ENCODE measurements at places on chromosomes 1 and 21.

DNA sequence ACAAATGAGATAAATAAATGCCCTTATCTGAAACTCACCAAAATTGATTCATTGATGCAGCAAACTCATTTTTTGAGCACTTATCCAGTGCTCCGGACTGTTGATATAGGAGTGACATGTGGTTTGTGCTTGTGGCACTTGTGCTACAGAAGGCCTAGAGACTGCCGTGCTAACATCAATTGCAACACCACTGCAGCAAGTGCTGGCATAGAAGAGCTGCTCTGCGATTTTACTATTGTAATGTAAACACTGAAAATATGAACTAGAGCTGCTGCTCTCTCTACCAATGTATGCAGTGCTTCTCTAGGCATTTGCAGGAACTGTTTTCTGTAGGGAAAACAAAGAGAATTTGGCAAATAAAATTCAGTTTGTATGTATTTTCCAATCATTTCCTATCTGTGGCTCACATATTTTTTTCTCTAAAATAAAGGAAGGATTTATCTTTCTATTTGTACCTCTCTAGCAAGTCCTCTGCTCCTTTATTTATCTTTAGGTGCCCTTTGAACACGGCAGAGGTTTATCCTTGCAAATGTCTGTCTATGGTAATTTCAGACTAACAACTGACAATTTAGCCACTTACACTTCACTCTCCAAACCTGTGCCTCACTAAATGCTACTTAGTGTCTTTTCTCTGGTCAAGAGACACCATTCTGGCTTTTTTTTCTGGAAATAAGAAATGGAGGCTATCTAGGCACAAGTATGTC is 409.5 kb upstream of the ADGRL2 start:
- DNase-seq, result no peak

DNA sequence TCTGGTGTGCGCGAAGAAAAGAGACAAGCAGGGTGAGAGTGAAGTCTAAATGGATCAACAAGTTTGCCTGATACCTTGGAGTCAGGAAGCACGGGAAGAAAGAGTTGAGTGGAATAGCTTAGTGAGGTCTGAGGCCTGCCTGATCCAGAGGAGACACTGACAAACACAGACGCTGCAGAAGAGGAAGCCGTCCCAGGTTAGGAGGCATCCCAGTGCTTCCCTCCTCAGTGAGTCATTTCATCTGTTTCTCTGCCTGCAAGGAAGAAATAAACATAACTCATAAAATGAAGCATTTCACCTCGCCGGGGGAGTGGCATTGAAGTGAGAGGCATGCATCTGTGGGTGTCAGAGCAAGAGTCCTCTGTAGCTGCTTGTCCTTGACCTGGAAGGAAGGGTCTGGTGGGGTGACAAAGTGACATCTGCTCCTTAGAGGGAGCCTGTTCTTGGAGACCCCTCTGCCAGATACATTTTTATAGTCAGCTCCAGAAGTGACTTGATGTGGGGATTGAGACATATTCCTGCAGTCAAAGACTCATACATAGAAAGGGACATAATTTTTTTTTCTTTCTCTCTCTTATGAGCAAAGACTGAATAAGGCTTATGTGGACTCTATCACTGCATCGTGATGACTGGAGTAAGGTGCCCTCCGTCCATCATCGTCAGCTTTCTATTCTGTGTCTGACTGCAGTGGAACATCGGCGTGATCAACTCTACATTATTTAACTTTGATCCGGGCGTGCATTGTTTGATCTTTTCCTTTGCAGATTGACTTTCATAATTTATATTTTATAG is 256.7 kb downstream of the KIF26B start:
- no peak for DNase-seq

- no peak for DNase-seq
Measured at GRCh38 chr1:217133092-217133491, 409.9 kb upstream of the ESRRG start.

- peak; percentile 17 for DNase-seq
Measured at GRCh38 chr1:58251430-58252073, 295.0 kb downstream of the OMA1 start.

DNA sequence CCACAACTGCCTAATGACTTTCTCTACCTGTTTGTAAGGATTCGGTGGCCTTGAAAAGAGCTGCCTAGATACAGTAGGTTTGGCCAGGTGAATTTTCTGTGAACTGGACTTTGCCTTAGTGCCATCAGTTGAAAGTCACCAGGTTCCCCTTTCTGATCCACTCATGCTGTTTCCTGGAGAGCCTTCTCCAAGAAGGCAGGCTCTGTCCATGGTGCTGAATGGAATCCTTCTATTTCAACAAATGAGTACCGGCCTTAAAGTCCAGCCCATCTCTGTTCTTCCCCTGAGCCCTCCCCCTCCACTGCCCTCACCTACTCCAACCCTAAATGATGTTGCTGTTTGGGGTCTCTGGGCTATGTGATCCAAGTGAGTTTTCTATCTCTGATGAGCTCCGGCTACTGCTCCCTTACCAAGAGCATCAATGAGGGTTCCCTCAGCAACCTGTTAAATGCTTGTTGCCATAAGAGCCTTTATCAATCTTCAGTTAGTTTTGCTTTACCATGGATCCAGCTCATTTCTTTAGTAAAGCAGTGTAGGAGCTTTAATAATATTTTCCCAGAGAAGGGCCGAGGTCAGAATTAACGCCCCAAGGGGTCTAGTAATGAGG is 500.4 kb downstream of the PTPRU start:
- no peak for DNase-seq

GRCh38 chr1:22044690-22045420 is 7.7 kb upstream of the CDC42 start:
- DNase-seq, result no peak

GRCh38 chr1:15412843-15413242 is 3.2 kb downstream of the EFHD2 start:
- no peak for DNase-seq

- DNase-seq, result no peak
Measured at GRCh38 chr1:48761986-48762385, 14.7 kb downstream of the BEND5 start.

DNA sequence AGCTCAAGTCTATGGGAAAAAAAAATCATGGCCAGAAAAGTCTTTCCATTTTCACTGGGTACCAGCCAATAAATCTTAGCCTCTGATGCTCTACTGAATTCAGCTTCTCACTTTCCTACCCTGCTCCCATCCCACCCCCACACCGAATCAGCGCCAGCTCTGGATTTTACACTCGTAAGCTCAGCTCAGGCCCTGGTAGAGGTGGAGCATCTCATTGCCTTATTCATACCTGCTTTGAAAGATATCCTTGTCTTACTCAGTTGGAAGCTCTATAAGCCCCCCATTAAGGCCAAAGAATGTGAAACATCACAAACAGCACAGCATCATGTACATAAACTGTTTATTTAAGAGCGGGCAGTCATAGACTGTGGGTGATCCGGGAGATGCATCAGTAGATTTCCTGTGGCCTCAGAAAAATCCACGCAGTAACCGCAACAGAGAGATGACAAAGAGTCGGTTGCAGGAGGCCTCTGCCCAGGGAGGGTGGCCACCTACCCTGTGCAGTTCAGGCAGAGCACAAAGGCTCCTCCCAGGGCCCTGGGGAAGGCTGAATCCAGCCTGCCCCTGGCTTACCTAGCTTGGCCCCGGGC is 36.4 kb upstream of the ETS2 start:
- peak; percentile 44 for DNase-seq

DNA sequence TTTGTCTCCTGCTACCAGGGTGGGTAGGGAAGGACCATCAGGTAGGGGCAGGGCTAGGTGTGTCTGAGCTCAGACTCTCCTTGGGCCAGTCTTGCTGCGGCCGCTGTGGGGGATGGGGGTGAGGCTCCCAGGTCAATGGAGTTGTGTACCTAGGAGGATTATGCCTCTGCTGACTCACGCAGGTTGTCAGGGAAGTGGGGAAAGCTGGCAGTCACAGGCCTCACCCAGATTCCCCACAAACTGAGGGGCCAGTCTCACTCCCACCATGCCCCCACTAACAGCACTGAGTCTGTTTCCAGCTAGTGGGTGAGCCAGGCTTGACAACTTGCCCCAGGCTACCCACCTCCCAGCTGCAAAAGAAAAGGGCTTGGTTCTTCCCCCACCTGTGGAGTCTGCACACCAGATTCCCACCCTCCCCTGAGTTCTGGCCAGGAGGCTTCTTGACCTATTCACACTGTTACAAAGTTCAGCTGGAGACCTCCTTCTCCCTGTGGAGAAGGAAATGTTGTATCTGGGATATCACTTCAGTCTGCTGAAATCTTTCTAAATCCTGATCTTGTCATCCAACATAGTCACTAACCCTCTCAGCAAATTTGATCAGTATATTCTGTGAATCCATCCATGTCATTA is 69.2 kb upstream of the GJA8 start:
- DNase-seq, result no peak

DNA sequence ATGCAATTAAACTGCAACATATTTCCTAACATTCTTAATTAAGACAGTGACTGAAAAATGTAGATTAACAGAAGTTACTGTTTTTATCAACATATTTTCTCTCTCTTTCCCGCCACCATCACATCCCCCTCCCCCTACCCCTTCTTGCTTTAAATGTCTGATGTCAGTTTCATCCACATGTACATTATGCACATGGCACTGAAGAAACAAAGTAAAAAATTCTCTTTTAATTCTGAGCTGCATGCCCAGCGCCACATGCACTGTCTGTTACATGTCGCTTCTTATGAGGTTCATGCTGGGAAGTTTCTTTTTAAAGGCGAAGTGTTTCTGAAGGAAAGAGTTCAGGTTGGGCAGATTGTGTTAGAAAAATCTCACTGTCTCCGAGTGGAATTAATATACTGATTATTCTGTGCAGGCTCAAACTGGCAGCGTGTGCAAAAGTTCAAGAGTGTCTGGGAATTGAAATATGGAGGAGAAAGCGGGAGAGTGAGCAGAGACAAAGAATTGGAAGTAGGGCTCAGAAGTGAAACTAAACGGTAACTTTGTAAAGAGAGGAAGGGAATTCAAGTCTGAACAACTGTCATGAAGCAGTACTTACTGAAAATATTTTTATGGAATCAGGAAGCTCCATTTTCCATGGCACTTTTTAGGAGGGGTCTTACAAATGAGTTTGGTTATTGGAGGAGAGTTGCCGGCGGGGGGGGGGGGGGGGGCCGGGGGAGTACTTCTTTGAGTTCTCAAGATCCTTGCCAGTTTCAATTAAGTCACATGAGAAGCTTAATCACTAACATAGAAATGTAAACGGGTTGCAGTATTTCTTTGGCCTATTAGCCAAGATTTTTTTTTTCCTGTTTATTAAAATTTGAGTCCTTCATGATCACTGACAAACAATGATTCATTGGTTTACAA is 217.6 kb downstream of the SDCCAG8 start:
- no peak for DNase-seq

DNA sequence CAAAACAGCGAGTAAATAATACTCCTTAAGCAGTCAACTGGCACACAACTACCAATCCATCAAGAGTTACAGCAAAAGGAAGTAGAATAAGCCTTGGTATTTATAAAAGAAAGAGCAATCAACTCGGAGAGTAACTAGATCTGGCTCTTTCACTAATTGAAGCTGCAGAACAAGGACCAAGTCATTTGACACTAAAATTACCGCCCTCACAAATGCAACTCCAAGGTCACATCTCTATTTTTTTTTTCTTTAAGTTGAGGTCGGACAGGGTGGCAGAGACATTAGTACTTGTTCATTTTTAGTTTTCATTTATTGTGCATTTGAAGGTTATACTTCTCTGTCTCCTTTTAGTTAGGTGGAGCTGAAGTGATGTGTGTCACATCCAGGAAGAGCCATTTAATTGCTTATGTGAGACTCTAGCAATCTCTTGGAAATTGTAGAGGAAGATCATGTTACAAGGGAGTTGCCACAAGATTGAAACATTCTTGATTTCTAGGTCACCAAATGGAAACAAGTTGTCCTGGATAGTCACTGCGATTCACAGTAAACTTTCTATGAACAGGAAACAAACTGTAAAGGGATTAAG is 138.1 kb upstream of the ADAMTS5 start:
- no peak for DNase-seq

GRCh38 chr1:65412984-65413375 is 7.5 kb upstream of the LEPR start:
- DNase-seq, result no peak

DNA sequence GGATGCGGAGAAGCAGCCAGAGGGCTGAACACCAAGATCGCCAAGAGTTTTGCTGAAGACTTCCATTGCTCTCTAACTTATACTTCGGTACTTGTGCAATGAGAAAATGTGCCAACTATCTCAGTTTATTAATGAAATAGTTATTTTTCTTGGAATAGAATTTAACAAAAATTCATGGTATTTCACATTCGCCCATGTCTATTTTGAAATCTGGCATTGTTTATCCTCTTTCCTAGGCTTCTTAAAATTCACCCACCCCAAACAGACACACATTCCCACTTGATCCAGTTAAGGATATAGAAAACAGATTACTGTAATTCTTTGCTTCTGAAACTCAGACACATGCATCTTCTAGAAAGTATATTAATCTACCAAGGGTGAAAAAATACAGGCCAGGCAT is 56.3 kb upstream of the ADAMTS5 start:
- no peak for DNase-seq

- no peak for DNase-seq
Measured at GRCh38 chr21:36513430-36513829, 33.5 kb upstream of the CLDN14 start.

GRCh38 chr1:34885405-34886247 is 26.1 kb upstream of the SMIM12 start:
- DNase-seq, result no peak

DNA sequence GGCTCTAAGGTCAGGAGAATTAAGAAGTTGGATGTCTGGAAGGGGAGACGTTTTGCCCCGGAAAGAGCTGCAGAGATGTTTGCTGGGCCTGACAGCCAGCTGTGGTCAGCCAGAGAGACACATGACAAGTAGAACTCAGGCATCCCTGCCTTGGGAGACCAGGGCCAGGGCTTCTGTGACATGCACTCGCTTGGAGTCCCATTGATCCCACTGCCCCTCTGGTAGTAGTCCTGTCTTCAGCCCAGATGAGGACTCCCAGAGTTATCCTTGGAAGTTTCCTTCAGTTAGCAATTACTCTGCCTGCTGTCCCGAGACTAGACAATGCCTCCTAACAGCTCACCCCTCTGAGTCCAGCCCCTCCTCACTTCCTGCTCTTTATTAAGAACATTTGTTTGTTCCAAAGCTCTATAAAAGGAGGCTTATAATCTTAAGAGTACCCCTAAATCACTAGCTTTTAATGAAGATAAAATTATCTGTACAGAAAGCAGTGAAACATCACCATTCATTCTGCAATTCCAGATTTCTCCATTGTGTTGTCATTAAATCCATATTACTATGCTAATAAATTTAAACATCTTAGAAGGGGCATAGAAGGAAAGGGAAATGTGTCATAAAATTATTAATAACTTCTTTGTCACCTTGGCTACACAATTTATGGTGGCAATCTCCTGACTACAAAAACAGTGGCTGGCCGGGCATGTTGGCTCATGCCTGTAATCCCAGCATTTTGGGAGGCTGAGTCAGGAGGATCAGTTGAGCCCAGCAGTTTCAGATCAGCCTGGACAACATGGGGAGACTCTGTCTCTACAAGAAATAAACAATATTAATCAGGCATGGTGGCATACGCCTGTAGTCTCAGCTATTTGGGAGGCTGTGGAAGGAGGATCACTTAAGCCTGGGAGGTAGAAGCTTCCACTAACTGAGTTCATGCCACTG is 94.2 kb downstream of the KCNK1 start:
- no peak for DNase-seq
